Fibroblast of skin of left biceps (primary cell): ENCODE measurements at places on chromosomes 16 and 17.

GRCh38 chr17:305090-305976, 47.3 kb downstream of the RPH3AL start:
- no peak for DNase-seq

DNA sequence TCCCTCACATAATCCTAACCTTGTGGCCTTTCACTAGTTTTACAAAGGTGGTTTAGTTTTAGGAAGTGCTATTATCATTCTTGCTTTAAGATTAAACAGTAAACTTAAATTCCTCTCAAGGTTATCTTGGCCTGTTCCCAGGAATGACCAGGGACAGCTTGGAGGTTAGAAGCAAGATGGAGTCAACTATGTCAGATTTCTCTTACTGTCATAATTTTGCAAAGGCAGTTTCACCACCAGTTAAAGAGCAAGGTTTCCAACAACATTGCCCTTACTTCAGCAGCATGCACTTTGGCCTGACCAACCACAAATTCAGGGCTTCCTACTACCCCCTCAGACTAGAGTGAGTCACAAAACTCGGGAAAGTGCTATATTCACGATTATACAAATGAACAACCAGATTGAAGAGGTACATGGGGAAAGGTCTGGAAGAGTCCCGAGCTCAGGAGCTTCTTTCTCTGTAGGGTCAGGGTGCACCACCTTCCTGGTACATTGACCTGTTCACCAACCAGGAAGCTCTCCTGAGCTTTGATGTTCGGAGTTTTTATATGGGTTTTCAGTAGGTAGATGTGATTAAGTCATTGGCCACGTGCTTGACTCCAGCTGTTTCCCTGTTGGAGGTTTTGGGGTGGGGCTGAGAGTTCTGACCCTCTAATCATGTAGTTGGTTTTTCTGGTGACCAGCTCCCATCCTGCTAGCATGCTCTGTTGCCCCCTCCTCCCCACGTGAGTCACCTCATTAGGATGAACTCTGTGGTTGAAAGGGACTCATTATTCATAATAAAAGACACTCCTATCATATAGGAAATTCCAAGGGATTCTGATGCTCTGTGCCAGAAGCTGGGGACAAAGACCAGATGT, 19.4 kb downstream of the RHOT1 start:
- peak; percentile 66 for DNase-seq

GRCh38 chr16:53805752-53806151, 101.8 kb downstream of the FTO start:
- no peak for DNase-seq

- DNase-seq, result no peak
Measured at GRCh38 chr17:68391561-68392268, 65.6 kb downstream of the WIPI1 start.

- DNase-seq, result no peak
Measured at GRCh38 chr16:65083164-65083857, 38.6 kb downstream of the CDH11 start.

DNA sequence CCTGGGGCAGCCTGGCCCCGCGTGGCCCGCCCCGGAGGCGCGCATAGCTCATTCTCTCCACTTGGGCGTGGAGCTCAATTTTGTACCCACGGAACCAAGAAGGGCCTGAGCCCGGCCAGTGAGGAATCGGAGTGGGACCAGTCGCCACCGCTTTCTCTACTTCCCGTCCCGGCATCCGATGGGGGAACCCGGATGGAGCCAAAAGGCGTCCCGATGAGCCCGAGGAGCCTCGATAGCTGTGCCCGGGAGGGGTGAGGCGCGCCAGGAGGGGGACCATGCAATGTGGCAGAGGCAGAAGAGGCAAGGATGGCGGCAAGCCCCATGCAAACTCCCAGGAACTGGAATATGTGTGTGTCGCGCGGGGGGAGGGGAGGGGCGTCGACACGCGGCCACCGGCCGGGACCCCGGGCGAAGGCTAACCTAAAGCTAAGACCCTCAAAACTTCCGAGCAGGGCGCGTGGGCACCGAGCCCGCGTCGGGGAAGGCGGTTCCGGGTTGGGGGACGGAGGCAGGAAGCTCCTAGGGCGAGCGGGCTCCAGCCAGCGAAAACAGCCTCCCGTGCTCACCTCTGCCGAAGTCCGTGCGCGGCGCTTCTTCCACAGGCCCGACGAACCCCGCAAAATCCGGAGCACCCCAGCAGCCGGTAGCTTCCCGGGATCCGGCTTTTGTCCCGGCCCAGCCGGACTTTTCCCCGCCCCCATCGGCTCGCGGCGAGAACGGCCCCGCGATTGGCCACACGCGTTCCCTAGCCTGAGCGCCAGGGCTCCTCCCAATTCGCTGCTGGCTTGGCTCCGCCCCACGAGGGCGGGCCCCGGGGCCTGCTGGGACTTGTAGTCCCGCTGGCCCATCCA, at the start of gene ACLY:
Gene ACLY, minus strand, starts transcription at position 638 of the 851 bp plus-strand sequence. CDS start 5,078 bp downstream, outside the sequence.
- DNase-seq, result peak; percentile 89

- DNase-seq, result no peak
Measured at GRCh38 chr17:29567304-29567553, 392 bp upstream of the ABHD15 start.
